Fibroblast of villous mesenchyme (primary cell): ENCODE measurements at places on chromosomes 12 and 14. TPM values are rescaled to one million over a fixed set of nuclear protein-coding genes. Genes with fewer than 3 reads are reported as not detected.

Gene EFS
- 7.7 and 7.8 TPM in 2 replicates for total RNA-seq

Gene CAPZA3
- not detected in 2 replicates for total RNA-seq

Gene KSR2
- not detected in 2 replicates for total RNA-seq

Gene CEBPE
- total RNA-seq: not detected in 2 replicates

Gene GPR135
- 3.9 and 6.5 TPM in 2 replicates for total RNA-seq

Gene ASIC1
- 1.3 and 1.6 TPM in 2 replicates for total RNA-seq

Gene GLT1D1
- under 0.01 TPM in 1 of 2 replicates, not detected in the other for total RNA-seq

Gene GRIP1
- total RNA-seq: 0.32 and 1.7 TPM in 2 replicates

Gene MIP
- total RNA-seq: not detected in 2 replicates

Gene TMPO
- total RNA-seq: 89.2 and 124 TPM in 2 replicates

Gene EGLN3
- total RNA-seq: 0.64 and 0.86 TPM in 2 replicates

Gene CLEC2A
- total RNA-seq: not detected in 2 replicates

Gene SOAT2
- not detected in 2 replicates for total RNA-seq

Gene SERPINA10
- total RNA-seq: not detected in 2 replicates

Gene IL22
- not detected in 2 replicates for total RNA-seq
